ENCODE measurements at places on chromosomes 16 and 17.
A peak's percentile ranks its signal among the peaks of the same experiment; 100 is the strongest.

GRCh38 chr17:13869331-13869940 is 199.9 kb upstream of the COX10 start:
- DNase-seq, result no peak

- DNase-seq, result no peak
Measured at GRCh38 chr16:86305440-86305839, 204.9 kb upstream of the FOXF1 start.

DNA sequence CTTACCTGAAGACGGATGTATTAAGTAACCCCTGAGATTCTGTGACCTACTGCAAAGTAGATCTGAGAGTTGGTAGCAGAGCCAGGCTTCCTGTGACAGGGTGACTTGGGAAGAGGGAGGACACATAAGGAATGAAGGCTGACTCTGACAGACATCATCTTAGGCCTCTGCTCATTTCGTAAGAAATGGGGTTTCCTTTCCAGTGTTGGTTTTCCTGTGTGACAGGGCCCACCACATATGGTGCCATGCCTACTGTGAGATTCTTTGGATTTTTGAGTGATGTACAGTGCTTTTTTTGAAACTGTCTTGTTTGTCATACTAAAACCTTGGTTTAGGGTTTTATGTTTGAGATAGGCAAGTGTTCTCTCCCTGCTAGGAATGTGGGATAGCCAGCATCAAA is 12.7 kb downstream of the LIG3 start:
- DNase-seq, result no peak

DNA sequence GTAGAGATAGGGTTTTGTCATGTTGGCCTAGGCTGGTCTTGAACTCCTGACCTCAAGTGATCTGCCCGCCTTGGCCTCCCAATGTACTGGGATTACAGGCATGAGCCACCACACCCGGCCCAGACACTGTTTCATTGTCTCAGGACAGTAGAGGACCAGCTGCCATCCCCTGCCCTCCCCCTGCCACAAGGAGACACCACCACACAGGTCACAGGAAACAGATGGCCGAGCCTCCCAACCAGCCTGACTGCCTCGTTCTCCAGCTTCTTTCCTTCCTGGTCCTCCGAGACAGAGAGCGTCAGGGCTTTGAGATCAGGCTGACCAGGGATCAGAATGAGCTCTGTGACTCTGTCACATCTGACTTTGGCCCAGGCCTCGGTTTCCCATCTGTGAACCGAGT is 20.8 kb upstream of the RNPS1 start:
- no peak for DNase-seq

DNA sequence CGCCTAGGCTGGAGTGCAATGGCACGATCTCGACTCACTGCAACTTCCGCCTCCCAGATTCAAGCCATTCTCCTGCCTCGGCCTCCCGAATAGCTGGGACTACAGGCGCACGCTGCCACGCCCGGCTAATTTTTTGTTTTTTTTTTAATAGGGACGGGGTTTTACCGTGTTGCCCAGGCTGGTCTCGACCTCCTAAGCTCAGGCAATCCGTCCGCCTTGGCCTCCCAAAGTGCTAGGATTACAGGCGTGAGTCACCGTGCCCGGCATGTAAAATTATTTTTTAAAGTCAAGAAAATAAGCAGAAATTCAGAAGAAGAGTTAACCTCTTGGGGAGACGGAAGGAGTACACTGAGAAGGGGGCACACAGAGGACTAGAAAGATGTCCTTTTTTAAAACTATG is 27.5 kb downstream of the CDYL2 start:
- DNase-seq, result no peak

DNA sequence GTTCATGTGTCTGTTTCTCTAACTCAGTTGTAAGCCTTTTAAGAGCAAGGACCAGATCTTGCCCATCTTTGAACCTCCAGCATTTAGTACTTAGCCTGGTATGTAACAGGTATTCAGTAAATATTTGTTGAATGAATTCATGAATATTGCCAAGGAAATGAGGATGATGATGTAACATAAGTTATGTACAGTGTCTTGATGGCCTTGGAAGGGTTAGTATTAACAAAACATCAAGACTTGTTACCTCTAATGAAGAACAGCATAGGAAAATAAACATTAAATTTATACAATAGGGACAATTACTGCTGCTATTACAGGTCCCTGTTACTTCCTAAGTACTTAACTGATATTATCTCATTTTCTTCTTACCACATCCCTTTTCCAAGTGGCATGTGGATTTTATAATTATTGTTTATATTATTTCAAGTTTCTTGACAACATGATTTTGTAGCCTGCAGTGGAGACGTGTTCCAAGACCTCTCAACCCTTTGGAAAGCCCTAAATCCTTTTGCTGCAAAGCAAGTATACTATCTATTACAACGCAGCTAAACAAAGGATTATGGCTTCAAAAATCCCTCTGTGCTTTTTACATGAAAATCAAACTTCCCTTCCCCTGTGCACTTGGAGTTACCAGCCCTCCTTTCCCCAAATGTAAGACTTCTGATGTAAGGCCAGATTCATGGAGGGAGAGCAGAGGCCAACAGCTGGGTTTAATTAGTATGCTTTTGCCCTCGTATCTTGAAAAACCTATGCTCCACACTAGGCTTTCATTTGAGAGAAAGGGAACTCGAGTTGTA is 77.4 kb upstream of the SMIM36 start:
- DNase-seq, result no peak

DNA sequence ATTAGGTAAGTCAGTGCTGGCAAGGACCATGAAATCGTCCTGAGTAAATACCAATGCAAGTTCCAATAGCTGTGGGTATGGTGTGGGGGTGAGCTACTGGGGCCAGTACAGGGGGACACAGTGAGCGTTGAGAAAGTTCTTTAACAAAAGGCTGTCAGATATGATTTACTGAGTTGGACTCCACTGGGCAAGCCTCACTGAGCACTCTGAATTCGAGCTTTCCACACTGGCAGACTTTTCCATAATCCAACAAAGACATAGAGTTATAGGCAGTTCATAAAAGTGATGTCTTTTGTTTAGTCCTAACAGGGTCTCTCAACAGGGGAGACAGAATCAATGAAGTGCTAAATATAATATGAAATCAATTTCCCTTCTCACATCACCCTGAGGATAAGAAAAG is 489.0 kb downstream of the KCNJ2 start:
- DNase-seq, result no peak

GRCh38 chr16:75107505-75107904 is 9.1 kb downstream of the LDHD start:
- no peak for DNase-seq

- no peak for DNase-seq
Measured at GRCh38 chr17:50047488-50048126, 8.3 kb upstream of the ITGA3 start.

DNA sequence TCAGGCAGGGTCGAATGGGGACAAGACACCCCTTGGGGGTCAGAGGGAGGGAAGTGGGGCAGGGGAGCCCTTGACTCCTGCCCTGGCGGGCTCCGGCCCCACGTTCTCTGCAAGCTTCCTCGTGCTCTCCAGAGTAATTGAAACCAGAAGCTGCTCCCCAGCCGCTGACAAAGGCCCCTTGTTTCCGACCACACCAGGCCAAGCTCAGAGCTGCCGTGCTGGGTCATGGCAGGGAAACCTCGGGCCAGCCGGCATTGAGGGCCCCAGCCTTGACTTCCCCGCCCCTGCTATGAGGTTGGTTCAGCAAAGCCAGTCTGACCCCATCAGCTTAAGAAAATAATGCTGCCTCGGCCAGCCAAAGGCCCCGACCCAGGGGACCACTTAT is 43.3 kb downstream of the TIMM22 start:
- no peak for DNase-seq

- DNase-seq, result no peak
Measured at GRCh38 chr16:10367616-10368188, 18.2 kb upstream of the ATF7IP2 start.

DNA sequence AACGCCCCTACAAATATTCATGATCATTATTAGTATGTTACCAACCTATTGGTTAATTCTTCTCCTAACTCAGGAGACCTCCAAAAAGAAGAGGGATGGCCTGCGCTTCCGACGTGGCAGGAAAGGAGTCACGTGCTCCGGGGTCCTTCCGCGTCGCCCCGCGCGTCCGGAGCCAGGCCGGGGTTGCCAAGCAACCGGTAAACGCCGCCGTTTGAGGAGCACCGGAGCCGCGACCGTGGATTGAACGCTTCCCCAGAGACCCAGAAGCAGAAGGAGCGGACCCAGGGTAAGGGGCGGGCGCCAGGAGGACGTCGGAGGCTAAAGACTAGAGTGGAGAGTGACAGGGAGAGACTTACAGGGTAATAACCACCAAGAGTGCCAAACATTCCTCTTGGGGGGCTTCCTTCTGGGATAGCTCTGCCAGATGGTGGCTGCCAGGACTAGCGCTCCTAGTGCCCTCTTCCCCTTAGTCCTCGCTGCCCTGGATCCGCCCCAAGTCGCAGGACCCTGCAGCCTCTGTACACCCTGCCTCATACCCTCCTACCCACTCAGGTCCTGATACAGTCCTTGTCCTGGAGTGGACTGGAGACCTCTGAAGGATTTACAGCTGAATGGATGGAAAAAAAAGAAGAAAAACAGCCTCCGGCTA is at the start of gene DNAI2:
TSS of gene DNAI2 (plus strand) at position 175 of the 649 bp plus-strand sequence. CDS start 7,584 bp downstream, outside the sequence.
- no peak for DNase-seq

DNA sequence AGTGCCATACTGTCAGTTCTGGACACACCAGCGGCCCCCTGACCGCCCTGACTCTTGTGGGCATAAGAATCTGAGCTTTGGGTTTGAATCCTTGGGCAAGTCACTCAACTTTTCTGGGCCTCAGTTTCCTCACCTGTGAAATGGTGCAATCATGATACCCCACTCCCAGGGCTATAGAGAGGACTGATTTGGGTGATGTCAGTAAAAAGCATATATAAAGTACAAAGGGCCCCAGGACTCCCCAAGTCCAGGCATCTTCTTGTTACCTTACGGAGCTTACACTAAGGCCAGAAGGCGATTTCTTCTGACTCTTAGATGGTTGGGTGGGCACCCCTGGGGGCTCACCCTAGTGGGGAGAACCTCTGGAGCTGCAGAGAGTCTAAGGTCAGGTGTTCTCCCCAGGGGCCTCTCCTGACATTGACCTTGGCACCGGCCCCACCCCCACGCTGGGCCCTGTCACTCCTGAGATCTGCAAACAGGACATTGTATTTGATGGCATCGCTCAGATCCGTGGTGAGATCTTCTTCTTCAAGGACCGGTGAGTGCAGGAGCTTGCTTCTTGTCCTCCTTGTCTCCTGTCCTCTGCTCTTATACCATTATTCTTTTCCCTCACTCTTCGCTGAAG is 13.9 kb downstream of the MMP2 start:
- no peak for DNase-seq

DNA sequence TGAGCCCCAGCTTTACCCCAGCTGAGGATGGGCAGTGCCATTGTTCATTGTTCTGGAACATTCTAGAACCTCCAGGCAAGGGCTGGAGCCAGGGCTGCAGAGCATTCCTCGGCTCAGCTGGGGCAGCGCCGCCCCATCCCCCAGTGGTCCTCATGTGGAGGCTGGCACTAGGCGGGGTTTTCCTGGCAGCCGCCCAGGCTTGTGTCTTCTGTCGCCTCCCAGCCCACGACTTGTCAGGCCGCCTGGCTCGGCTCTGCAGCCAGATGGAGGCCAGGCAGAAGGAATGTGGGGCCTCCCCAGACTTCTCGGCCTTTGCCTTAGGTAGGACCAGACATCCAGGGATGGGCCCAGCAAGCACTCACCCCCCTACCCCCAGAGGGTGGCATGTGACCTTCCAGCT is at the start of gene TMEM95:
TSS of gene TMEM95 (plus strand) at position 104 of the 400 bp plus-strand sequence. CDS start at position 153, 49 bp downstream.
- no peak for DNase-seq

GRCh38 chr17:51425773-51426172 is 165.4 kb downstream of the UTP18 start:
- DNase-seq, result no peak

GRCh38 chr16:3170440-3171180 is 17.4 kb upstream of the OR1F1 start:
- no peak for DNase-seq

DNA sequence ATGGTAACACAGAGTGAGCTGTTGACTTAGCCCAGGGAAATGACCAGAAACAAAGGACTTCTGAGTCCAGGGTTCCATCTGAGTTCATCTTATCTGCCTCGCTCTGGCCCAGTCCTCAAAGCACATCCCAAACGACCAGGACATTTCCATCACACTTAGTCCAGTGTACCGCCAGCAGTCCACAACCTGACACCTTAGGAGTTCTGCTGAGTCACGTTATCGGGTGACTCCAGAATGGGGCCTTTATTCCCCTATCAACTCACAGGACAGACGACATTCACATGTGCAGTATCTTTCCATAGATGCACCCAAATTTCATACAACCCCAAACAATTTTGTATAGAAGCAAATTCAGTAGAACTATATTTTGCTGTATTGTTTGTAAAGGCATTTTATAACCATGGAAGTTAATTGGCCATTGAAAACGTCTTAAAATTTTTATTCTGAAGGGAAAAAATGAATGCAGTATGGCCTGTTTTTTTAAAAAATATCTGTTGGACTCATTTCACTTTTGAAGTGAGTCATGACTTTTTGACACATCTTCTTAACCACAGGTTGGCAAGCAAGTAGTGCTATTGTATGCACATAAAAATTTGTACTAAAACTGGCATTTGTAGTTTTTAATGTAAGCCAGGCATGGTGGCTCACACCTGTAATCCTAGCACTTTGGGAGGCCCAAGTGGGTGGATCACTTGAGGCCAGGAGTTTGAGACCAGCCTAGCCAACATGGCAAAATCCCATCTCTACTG is 46.3 kb downstream of the ZNF18 start:
- no peak for DNase-seq

DNA sequence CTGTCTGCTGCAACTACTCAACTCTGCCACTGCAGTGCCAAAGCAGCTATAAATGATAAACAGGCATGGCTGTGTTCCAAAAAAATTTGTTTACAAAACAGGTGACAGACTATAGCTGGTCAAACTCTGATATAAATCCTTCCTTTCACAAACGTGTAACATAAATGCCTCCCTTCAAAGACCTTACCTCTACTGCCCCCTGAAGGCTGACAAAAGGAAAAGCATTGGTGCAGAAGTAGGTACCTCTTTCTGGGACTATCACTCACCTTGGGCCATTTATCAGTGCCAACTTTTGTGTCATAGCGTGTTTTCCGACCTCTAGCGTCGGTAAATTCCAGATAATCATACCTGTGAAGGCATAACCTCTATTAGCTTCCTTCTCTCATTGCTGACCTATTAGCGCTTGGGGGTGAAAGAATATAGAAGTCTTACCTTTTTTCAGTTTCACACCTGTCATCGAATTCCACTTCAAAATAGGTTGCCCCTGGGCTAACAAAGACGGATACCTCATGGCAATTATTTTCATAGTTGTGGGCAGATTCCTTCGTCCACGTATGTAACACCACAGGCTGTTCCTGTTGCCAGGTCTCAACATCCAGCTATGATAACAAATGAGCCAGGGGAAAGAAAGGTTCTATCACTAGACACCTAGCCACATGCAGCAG is 67.9 kb downstream of the ZZEF1 start:
- peak; percentile 40 for DNase-seq

Data from GM20000 (cell line).